Mucosa of descending colon (tissue), 3 donors: ENCODE measurements at places on chromosomes 13 and 19. TPM values are rescaled to one million over a fixed set of nuclear protein-coding genes. Genes with fewer than 3 reads are reported as not detected.

- DNase-seq, result no peak
Measured at GRCh38 chr13:86591862-86592261, 792.6 kb upstream of the SLITRK6 start.

- no peak for DNase-seq
Measured at GRCh38 chr13:98976338-98976737, 1.5 kb downstream of the DOCK9 start.

- DNase-seq, result no peak
Measured at GRCh38 chr19:41307954-41308449, 2.0 kb upstream of the CCDC97 start.

DNA sequence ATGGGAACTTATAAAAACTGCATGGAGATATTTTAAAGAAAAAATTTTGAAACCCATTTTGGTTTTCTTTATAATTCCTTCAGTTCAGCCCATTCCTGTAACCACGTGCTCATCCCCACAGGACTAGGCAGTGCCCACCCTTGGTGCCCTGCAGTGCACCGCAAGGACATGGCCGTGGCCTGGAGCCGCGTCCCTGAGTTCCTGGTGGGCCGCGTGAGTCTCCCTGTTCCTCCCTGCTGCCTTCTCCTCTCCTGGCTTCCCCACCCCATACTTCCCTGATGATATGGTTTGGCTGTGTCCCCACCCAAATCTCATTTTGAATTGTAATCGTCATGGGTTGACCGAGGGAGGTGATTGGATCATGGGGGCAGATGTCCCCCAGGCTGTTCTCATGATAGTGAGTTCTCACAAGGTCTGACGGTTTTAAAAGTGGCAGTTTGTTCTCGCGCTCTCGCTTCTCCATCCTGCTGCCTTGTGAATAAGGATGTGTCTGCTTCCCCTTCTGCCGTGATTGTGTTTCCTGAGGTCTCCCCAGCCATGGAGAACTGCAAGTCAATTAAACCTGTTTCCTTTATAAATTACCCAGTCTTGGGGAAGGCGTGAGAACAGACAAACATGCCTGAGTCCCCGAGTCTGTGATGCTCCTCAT lies 31.6 kb upstream of the TFDP1 start:
- DNase-seq, result no peak

DNA sequence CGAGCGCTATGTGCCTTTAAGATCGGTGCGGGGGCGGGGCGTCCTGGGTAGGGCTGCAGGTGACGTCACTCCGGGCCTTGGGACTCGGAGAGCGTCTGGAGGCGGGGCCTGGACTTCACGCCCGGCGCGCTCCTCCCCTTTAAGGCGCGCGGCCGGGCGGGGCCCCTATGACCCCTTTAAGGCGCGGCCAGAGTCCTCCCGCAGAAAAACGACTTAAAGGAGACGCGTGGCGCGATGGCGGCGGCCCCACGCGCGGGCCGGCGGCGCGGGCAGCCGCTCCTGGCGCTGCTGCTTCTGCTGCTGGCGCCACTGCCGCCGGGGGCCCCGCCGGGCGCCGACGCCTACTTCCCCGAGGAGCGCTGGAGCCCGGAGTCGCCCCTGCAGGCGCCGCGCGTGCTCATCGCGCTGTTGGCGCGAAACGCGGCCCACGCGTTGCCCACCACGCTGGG lies at the start of gene COLGALT1:
COLGALT1 (plus strand) TSS at position 170 of the 449 bp plus-strand sequence; CDS start at position 235, 65 bp downstream.
- peak; percentile 100 for DNase-seq

DNA sequence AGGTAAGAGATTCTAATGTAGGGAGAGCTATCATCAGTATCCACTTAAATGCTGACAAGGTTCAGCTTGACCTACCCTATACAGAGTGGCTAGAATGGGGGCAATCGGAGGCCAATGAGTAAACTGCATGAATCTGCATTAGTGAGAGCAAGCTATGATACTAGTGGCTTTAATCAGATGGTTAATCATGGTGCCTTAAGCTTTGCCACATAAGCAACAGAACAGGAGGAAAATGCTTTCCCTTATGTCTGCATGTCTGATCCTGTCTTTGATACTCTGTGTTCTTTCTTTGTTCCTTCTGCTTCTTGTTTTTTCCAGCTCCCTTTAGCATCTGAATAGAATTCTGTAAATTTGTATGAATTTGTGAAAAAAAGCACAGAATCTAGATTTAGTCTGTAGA lies 91.1 kb downstream of the WDFY2 start:
- no peak for DNase-seq

GRCh38 chr13:22937953-22938352 lies 242.8 kb upstream of the SGCG start:
- DNase-seq, result no peak

The CYP2A6 gene
- total RNA-seq, result not detected

The LGI4 gene
- total RNA-seq, result 31.1 TPM

The EDNRB gene
- total RNA-seq, result 6.8 TPM

The SIX5 gene
- 11.1 TPM for total RNA-seq

The TMEM238 gene
- total RNA-seq, result 68.0 TPM
